ENCODE measurements at places on chromosomes 4 and X.

DNA sequence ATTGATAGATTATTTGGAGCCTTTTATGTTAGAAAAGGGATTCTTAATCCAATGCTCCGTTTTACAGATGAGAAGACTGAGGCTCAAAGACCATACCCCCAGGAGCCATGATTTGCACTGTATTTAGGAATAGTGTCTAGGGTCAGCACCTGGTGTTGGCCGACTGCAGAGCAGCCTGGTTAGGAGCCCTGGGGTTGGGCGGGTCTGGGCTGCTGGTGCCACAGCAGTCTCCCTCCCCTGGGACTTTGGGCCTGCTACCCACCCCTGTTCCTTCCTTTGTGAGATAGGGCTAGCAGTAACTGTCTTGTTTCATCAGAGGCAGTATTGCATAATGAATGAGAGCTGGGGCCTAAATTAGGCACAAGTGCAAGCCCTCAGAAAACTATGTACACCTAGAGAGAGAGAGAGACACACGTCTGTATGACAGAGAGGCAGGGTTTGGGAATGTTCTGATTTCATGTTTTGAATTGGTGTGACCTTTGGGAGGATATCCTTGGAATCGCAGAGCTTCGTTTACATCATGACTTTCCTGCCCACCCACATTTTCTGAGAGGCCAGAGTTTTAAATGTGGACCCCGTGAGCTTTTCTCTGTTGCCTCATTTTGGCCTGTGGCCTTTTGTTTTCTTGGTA, 111.7 kb downstream of the PTTG2 start:
- DNase-seq = no peak

DNA sequence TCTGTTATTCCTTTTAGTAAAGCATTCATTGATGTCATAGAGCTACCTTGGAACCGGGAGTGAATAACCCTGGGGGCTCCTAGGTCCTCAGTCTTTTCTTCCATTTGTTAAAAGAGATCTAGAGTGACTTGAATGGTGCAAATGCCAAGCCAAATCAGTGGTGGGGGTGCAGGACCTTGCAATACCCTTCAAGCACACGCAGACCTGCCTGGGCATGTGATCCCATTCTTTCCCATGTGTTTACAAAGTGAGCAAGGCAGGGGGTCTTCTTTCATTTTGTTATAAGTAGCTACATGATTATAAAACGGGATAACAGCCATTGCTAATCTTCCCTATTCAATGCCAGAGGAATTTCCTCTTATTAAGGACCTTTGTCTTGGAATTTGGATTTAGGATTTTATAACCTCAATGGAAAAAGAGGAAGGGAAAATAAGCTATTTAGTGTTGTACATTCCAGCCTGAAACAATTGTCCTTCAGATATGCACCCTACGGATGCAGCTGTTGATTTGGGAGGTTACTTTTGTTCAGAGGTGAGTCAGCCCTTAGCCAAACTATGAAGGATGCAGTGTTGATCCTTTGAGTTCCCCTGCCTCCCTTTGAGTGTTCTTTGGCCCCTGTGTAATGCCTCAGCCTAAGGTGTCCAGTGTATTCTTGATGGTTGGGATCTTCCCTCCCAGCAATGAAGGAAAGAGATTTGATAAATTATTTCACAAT, 623.8 kb upstream of the HTR2C start:
- DNase-seq = peak; percentile 42

DNA sequence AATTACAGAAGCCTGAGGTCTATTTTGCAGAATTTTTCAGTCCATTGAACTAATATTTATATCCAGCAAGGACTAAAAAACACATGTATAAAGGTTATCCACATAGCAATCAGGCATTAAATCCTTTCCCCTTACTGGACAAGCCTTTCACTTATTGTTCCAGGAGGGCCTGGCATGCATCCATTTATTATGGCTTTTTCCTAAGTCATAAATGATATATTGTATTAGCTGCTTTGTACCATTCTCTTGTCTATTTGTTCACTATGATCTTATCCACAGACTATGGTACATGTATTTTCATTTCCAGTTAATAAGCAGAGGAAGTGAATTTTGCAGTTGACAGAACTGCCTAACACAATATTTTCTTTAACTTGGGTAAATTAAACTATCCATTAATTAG, 105.4 kb upstream of the ANK2 start:
- no peak for DNase-seq

DNA sequence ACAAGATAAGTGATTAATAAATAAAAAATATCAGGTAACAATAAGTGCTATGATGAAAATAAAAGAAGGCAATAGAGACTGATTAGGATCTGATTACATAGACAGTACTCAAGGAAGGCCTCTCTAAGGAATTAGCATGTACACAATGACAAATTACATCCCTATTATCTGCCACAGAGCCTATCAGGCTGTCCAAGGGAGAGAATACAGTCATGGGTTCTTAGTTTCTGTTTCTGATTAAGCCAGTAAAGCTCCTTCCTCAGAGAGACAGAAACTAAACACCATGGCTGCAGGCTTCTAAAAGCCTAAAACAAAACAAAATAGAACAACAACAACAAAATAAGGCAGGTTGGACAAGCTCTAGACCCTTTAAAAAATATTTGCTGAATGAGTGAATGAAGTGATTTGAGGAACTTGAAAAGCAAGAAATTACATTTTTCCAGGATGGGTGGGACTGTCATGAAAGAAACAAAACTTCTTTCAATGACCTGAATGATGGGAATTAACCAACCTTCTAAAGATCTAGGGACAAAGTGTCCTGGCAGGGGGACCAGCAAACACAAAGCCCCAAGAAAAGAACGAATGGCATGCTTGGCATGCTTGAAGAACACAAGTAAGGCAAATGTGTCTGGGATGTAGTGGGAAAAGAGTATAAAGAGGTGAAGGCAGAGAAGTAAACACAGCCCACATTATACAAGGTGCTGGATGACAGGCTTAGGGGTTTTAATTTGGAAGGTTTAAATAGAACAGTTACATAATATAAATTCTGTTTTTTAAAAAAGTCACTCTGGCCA, 44.1 kb downstream of the NAA11 start:
- DNase-seq = peak; percentile 26

DNA sequence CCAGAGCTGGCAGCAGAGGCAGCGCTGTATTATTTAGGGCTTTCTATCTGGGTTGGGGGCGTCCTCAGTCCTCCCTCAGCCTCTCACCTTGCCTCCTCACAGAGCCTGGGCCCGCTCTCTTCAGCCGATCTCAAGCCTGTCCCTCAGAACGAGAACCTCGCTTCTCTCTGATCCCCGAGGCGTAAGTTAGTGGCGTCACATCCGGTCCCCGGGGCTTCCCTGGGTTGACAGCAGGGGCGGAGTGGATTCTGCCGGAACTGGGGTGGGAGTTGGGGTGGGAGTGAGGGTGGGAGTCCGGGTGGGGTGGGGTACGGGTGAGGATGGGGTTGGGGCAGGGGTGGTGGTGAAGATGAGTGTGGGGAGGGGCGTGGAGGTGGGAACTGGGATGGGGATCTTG, at the start of gene MAGEA10:
MAGEA10 (minus strand) TSS at position 190 of the 397 bp plus-strand sequence. CDS start 2,957 bp downstream, outside the sequence.
- DNase-seq = no peak

DNA sequence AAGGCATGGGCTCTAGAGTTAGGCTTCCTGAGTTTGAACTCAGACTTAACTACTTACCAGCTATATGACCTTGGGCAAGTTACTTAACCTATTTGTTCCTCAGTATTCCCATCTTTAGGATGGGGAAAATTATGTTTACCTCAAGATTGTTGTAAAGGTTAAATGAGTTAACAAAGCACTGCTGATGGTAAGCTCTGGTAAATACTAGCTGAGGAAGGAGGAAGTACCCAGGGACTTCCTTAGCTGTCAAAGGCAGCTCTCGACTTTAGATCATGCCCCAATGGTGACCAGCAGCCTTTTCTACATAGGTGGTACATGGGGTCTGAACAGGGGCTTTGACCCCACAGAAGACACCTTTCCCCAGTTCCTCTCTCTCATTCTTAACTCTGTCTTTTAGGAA, 20.1 kb downstream of the ATP7A start:
- no peak for DNase-seq

DNA sequence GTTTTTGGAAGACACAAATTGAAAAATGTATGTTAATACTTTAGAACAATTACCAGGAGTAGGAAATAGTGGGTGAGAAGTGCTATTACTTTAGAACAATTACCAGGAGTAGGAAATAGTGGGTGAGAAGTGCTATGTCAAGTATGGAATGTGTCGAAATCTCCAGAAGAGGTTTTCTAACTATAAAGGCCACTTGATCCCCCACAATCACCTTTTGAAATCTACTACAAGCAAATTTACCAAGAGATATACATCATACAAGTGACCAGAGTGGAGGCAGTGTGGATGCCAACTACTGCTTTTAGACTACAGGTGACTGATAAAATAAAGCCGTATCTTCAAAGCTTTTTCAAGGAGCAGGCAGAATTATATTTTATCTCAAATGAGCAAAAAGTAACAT, 43.1 kb downstream of the MAB21L2 start:
- no peak for DNase-seq

GRCh38 chrX:10172877-10173276, 16.1 kb downstream of the CLCN4 start:
- DNase-seq = no peak

GRCh38 chr4:176139518-176139917, 55.9 kb downstream of the SPATA4 start:
- no peak for DNase-seq

DNA sequence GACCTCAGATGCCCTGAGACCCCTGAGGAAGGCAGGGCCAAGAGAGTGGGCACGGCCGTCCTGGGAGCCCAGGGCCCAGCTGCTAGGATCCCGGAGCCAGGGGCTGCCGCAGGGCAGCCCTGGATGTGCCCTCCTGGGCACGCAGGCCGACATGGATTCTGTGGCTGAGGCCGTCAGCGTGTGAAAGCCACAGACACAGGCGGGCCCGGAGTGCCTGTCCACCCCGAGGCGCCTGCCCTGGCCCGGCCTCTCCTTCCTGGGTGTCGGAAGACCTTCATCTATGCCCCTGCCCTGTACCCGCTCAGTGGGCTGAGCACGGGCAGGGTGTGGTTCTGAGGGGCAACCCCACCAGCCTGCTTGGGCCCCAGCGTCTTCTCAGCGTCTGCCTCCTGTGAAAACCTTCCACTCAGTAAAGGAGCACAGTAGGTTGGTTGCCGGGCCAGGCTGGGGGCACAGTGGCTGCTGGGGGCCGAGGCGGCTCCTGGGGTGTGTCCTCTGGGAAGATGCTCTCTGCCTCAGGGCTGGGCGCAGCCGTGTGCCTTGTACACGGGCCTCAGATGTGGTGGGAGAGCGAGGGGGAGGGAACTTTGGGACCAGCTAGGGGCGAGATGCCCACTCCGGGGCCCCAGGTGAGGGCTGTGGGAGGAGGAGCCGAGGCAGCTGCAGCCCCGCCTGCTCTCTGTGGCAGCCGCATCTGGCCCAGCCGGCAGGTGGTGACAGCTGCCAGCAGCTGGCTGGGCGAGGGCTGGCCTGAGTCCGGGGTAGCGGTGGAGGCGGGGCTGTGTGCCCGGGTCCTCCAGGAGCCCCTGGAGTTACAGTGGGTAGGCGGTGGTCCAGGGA, 20.8 kb downstream of the FGFRL1 start:
- DNase-seq = no peak

GRCh38 chrX:39857780-39858179, 240.0 kb downstream of the BCOR start:
- no peak for DNase-seq

Data from H9 (cell line).